ENCODE measurements at places on chromosomes 2 and 18.
A peak's percentile ranks its signal among the peaks of the same experiment; 100 is the strongest.

DNA sequence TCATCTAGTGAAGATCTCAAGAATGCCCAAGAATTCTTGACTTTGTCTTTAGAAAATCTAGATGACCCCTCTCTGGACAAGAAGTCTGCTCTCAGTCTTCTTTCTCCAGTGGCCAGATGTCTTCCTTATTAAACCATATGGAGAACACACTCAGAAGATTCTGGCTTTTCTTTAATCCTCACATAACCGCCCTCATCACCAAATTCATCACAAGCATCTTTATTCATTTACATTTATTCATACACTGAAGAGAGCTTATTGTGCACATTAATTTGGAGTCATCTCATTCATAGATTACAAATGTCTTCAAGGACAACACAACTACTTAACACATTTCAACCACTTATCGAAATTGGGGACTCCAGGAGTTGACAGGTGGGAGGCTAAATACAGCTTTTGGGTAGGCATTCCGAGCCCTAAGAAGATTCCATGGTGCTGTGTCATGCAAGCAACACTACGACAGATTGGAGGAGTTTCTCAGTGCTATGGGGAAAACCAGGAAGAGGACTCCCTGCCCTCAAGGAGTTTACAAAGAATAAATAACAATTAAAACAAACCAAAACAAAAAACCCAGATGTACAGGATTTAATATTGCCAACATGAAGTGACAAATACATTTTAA is 64.8 kb upstream of the LCLAT1 start:
- DNase-seq = no peak

- peak; percentile 5 for DNase-seq
Measured at GRCh38 chr2:132448771-132449170, 32.2 kb downstream of the GPR39 start.

GRCh38 chr18:10898417-10898974 is 250.9 kb downstream of the PIEZO2 start:
- DNase-seq = no peak

DNA sequence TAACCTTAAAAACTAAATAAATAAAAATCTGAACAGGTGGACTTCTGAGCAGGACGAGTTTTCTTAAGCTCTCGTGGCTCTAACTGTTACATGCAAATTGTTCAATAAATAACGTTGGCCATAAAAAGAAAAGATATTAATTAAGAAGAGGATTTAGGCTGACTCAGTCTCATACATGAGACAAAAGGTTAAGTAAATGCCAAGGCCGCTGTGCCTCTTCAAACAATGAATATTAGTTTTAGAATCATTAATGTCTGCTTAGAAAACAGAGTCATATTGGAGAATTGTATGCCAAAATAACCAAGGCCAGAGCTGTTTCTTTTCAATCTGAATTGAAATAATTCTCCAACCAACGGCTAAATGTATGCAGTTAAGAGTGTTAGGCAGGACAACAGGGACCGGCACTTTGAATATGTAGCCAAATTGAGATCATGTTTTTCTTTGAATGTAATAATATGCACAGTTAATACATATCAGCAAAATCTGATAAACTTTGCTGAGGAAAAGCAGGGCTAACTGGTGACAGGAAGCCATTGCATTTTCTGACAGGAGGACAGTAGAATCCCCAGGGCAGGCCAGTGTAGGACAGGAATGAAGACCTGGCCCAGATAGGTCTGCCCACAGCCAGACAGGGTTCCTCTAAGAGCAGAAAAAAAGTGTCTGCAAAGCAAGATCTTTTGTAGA is 1041.4 kb upstream of the FANCL start:
- DNase-seq = no peak

DNA sequence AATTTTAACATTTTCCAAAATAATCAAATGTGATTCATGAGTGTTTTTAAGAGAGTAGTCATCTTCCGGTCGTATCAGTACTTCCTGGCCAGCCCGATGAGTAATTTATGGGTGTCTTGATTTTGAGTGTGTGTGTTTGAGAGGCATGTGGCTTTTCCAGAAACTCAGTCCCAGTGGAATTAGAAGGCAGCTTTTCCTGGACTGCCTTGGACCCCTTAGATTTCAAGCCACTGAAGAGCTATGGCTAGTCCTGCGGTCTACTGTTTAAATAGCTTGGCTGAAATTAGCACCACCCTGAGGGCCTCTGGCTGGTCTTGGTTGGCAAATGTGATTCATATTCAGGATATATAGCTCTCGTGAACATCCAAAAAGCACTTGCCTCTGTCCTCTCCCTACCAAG is 59.4 kb downstream of the HK2 start:
- peak; percentile 89 for DNase-seq

GRCh38 chr18:32958746-32959145 is 185.9 kb upstream of the KLHL14 start:
- no peak for DNase-seq

DNA sequence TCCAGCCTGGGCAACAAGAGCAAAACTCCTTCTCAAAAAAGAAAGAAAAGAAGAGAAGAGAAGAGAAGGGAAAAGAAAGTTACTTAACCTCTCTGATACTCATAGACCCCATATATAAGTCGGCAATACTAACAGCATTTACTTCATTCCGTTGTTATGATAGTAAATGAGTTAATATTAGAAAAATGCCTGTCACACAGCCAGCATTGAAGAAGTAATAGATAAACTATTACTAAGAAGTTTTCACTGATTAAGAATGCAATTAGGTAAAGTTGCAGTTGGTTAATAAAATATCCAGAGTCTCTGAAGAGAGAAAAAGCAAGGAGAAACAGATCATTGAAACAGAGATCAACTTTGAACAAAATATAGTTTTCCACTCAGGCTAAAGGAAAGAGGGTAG is 161.3 kb upstream of the UBE2E3 start:
- no peak for DNase-seq

- DNase-seq = peak; percentile 96
Measured at GRCh38 chr18:3579701-3580100, 129.7 kb downstream of the TGIF1 start.

DNA sequence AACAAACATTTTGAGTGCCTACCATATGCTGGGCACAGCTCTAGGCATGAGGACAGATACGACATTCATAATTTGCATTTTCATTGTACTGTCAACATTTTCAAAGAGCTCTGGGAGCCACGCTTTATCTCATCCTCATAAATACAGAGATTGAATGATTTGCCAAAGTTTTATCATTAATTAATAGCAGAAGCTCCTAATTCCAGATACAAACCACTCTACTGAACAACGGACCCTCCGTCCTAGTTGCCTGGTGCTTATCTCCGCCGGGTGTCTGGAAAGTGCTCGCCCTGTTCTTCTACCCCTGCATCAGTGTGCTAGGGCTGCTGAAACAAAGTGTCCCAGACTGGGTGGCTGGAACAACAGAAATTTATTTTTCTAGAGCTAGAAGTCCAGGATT is 23.8 kb downstream of the SERTAD2 start:
- DNase-seq = no peak

- DNase-seq = no peak
Measured at GRCh38 chr2:196080526-196080925, 11.9 kb upstream of the DNAH7 start.

DNA sequence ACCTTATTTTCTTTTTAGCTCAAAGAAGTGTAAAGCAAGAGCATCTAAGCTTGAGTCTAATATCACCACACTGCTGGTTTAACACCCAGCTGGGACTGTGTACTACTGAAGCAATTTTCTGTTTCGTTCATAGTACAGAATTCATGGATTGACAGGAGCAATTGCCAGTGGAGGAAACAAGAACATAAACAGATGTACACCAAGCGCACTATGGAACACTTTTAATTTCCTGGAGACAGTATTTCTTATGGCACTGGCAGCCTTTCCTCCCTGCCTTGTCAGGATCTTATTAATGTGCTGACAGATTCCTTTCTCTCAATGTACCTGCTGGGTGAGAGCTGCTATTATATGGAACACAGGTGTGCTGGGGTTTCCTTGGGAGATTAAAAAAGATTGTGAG is 4.2 kb upstream of the LANCL1 start:
- DNase-seq = no peak
